Pericardium fibroblast (primary cell): ENCODE measurements at places on chromosomes 16 and 17. TPM values are rescaled to one million over a fixed set of nuclear protein-coding genes. Genes with fewer than 3 reads are reported as not detected.

The SKAP1 gene
- total RNA-seq = not detected in 2 replicates

The ARHGAP44 gene
- total RNA-seq = 2.2 and 4.4 TPM in 2 replicates

The SPNS1 gene
- 51.2 and 59.4 TPM in 2 replicates for total RNA-seq

The UTS2R gene
- total RNA-seq = 0.26 TPM in 1 of 2 replicates, not detected in the other

The KRTAP1-5 gene
- not detected in 2 replicates for total RNA-seq
